NCI-H526 (cell line): ENCODE measurements at places on chromosomes 2 and 18.

DNA sequence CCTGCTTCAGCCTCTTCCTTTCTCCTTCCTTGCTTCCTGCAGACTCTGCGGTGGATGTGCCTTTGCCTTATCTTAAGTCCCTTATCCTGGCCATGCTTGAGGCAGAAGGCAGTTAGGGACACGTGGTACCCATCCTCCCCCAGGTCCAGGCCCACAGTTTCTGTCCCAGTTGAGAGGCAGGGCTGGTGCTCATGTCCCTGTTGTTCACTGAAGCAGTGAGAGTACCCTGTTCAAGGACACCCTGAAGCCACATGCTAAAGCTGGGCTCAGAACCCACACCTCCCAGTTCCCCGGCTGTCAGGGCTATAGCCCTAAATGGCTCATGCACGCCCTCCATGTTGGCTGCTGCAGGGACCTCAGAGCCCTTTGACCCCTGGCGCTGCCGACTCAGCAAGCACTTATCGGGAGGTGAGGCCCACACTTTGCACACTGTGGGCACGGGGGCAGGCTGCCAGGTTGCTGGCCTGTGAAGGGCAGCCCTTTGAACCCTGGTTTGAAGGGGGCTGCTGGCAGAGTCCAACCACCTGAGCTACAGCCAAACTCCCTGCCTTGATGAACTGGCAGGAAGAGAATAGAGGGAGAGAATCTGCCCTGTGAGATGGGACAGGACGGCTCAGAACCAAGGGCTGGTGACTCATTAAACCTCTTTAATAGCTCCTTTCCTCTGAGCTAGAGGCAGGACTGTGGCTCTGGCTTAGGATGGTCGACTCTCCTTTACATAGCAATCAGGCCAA lies 6.3 kb downstream of the KHK start:
- no peak for DNase-seq

- DNase-seq, result no peak
Measured at GRCh38 chr2:211737282-211737681, 801.3 kb downstream of the ERBB4 start.

GRCh38 chr18:11842562-11842961 lies 8.7 kb upstream of the CHMP1B start:
- no peak for DNase-seq

DNA sequence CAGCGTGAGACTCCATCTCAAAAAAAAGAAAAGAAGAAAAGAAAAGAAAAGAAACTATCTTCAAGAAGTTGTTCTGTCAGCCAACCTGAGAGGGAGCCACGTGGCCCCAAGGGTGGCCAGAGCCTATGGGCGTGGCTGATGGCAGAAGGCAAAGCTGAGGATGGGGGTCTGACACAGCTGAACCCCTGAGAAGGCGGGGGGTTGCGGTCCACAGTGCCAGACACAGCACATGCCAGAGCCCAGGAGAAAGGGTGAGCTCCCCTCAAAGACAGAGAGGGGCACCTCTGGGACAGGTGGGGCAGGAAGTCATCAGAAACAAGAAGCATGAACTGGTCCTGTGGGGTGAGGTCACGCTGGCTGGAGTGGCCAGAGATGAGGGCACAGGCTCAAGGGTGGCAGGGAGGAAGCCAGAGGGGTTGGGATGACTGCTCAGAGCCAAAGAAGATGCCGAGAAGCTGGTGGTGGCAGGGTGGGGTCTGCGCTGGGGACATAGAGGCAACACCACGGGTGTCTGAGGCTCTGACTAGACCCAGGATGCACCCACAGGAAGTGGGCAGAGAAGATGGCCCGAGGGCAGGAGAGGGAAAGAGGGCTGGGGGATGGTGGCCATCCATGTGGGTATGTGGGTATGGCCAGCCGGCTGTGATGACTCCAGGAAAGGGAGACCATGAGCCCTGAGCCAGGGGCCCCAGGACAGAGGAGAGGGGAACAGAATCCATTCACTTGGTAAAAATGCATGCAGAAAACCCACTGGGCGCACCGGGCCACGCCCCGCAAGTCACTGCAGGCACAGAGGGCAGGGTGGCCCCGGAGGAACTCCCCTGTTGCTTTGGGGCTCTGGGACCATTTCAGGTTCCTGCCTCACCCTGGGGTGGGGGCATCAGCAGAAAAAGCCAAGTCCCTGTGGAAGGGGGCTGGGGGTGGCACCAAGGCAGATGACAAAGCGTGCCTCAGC lies 8.4 kb downstream of the KIF1A start:
- no peak for DNase-seq

- DNase-seq, result no peak
Measured at GRCh38 chr2:128291161-128291843, 27.4 kb downstream of the HS6ST1 start.

- DNase-seq, result no peak
Measured at GRCh38 chr2:139079311-139079710, 299.1 kb upstream of the NXPH2 start.

DNA sequence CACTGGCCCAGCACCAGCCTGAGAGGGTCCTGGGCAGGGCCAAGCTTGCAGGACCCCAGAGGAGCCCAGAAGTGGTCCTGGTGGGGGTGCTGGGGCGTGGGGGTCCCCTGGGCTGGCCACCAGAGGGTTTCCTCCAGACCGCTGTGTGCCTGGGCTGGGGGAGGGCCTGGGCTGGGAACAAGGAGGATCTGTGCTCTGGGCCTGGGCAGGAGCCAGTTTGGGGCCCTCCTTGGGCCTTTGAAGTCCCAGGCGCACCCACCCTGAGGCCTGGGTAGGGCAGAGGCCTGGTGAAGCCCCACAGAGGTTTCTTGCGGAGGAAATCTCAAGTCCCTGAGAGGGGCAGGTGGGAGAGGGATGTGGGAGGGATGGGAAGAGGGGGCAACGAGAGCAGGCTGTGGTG lies 63.4 kb upstream of the GPC1 start:
- no peak for DNase-seq

DNA sequence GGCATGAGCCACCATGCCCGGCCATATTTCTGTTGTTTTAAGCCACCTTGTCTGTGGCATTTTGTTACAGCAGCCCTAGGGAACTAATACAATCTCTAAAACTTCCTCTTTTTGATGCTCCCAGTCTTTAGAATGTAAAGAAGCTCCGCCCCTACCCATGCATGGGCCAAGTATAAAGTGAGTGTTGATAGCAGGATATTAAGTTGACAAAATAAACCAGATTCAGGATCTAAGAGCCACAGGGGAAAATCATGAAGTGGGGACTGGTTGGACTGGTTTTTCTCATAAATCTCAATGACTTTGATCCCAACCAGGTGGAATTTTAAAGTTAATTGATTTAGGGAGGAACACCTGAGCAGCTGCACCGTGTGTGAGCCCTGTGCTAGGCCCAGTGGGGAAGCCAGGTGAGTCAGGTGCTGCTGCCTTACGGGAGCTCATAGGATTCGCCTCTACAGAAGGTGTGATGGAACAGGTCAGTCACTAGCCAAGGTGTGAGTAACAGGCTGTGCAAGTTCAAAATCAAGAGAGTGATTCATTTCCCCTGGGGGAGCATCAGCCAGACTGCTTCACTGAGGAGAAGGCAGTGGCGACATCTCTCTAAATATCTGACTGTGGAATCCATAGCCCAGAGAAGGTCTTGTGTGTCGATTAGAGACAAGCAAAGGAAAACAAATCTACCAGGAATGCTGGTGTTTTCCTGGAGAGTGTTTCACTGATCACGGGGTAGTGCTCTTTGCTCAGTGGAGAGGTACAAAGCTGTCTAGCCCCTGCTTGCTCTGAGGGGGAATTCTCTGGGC lies 63.0 kb upstream of the MSH2 start:
- no peak for DNase-seq

GRCh38 chr2:45643095-45643494 lies 8.4 kb upstream of the PRKCE start:
- DNase-seq, result no peak

- no peak for DNase-seq
Measured at GRCh38 chr2:218354045-218354444, 2.6 kb upstream of the CATIP start.

GRCh38 chr2:204871231-204871953 lies 326.1 kb downstream of the PARD3B start:
- peak; percentile 4 for DNase-seq

DNA sequence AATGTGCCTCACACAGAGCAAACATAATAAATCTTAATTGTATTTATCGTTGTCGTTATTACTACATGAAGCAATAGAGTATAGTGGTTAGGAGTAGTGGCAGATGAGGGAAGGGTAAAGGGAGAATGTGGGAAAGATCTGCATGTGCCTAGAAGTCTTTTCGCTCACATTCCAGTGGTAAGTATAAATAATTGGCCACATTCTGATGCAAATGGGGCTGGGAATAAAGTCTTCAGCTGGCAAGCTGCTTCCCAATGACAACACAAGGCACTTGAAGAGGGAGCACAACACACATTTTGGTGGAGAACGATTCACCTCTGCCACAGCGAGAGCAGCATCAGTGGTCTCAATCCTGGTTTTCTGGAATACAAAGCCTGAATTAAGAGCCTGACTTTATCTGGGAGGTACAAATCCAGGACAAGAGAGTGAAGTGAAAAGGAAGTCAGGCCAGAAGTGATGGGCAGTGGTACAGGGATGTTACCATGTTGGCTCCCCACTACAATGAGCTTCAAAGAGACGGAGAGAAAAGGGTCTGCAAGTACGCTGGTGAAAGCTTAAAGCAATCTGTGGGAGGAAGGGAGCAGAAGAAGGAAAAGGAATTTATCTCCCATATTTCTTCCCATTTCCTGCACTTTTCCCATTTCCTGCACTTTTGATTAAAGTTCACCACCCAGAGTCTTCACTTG lies 112.3 kb downstream of the ARHGAP15 start:
- no peak for DNase-seq

GRCh38 chr2:238431456-238431855 lies 4.7 kb downstream of the ASB1 start:
- no peak for DNase-seq

GRCh38 chr18:78822949-78823285 lies 156.7 kb upstream of the SALL3 start:
- DNase-seq, result no peak

DNA sequence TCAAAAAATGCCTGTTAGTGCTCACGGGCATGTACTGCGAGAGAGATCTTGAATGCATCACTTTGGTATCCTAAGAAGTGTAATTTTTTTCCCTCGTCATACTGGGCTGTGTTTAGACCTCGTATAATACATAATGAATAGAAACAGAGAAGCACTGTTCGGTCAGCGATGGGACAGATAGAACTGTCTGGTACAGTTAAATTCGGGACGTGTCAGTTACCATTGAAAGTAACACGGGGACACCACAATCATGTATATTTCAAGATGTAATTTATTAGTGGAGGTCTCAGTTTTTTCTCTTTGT lies 1.8 kb downstream of the PKP4 start:
- DNase-seq, result peak; percentile 34

DNA sequence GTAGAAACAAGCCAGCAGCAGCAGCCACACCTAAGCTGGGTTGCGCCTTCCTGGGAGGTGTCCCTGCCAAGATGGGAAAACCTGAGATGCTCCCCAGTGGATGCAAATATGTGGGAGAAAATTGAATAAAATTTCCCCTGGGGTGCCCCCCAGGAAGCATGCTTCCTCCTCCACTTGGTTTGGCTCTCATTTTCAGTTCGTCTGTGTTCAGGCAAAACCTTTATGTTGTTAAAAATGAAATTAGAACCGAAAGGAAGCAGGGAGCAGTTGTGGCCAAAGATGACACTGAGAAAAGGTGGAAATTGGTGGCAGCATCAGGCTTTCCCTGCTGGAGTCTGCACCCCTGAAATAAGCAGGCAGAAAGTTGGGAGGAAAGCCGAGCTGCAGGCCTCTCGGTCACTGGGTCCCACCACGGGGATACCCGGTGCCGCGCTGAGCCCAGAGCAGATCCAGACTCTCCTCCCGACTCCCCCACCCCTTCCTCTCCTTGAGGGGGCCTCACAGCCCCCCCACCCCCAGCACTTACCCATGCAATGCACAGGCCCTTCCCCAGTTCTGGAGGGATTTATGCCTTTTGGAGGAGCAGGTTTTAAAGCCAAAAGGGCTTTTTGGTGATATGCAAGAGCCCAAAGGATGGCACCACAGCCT lies 267.7 kb upstream of the SPRED2 start:
- no peak for DNase-seq

DNA sequence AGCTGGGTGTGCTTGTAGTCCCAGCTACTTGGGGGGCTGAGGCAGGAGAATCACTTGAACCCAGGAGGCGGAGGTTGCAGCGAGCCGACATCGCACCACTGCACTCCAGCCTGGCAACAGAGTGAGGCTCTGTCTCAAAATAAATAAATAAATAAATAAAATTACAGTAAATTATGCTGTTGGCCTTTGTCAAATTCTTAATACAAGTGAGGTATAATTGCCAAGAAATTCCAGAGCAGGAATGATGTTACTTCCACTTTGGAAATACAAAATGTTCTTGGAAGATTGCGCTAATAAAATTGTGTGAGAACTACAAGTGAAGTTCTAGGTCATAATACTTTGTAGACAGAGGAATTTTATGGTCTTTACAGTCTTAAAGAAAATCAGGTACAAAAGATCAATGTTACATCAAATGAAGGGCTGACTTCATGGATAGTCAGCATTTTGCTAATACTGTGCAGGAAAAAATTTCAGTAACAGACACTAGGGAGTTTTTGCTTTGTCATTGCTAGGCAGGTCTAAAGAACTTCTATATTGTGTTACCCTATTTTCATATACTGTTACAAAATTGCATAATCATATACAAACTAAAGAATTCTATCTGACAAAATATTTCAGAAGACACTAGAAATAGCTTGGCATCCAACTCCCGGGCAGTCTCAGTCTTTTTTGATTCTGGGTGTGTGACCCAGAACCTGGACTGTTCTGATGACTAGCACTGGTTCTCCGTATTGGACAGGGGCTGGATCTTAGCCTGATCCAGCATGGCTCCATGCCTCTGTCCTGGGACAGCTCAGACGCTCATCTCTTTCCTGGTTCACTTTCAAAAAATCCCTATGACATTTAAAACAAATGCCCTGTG lies 76.0 kb upstream of the STK17B start:
- DNase-seq, result no peak

DNA sequence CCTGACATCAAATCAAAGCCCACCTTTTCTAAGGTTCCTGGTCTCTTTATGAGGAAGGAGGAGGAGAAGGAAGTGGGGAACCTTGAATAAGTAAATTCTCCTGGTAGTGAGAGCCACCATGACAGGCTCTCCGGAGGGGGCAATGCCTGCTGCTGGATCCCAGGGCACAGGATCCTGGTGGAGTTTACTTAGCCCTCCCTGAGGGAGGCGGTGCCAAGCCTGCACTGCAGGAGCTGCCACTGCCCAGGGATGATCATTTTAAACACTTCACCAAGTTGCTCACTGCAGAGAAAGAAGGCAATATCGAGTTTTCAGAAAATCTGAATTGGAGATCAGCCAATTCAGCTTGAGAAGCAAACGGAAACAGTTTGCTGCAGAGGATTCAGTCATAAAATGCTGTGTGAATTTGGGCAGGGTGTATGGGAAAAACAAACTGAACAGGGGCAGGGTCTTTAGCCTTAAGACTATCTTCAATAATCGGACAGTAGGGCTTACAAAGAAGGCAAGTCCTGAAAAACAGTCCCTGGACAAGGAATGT lies 200.7 kb downstream of the RAD51AP2 start:
- DNase-seq, result no peak
